ENCODE measurements at places on chromosomes 4 and X. TPM values are rescaled to one million over a fixed set of nuclear protein-coding genes. Genes with fewer than 3 reads are reported as not detected.
A peak's percentile ranks its signal among the peaks of the same experiment; 100 is the strongest.

GRCh38 chr4:47669946-47670345, 167.9 kb downstream of the CORIN start:
- no peaks in the 10 kb centered on the region for H3K27me3 ChIP-seq
- no peak overlapping the region for H3K4me3 ChIP-seq
- H3K36me3 ChIP-seq, result no peaks in the 10 kb centered on the region
- DNase-seq, result no peak
- no peaks in the 10 kb centered on the region for H3K4me1 ChIP-seq

SPARCL1 gene
- total RNA-seq, result 54.5 TPM

NAA11 gene
- total RNA-seq, result not detected

F8A3 gene
- total RNA-seq, result 0.38 TPM

DNA sequence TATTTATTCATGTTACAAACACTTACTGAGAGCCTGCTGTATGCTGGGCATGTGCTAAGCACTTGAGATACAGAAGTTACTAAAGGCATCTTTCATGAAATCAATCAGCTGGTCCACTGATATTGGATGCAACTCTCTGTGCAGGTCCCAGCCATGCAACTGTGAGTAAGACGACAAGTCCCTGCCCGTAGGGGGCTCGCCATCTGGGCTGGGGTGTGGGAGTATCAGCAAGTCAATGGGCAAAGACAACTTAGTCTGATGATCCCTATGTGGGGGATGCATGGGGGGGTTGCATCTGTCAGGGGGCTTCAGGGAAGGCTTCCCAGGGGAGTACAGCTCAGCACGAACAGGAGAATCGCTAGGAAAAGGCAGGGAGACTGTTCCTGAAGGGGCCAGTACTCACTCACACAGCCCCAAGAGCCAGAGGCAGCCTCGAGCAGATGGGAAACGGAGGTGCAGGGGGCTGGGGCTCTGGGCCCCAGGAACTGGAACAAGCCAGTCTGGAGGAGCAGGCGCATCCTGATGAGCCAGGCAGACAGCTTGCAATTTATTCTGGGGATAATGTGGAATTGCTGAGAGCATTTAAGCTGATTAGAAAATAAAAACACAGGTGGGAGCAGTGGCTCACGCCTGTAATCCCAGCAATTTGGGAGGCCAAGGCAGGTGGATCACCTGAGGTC, 40.2 kb downstream of the CRMP1 start:
- no peaks in the 10 kb centered on the region for H3K27me3 ChIP-seq
- no peak for DNase-seq
- H3K4me3 ChIP-seq, result no peak overlapping the region
- H3K27ac ChIP-seq, result no peak overlapping the region
- no peaks in the 10 kb centered on the region for H3K36me3 ChIP-seq

- no peak overlapping the region for H3K27ac ChIP-seq
- DNase-seq, result no peak
- no peaks in the 10 kb centered on the region for H3K4me1 ChIP-seq
These were observed 272.0 kb downstream of the DHX15 start for GRCh38 chr4:24312261-24312913.

DNA sequence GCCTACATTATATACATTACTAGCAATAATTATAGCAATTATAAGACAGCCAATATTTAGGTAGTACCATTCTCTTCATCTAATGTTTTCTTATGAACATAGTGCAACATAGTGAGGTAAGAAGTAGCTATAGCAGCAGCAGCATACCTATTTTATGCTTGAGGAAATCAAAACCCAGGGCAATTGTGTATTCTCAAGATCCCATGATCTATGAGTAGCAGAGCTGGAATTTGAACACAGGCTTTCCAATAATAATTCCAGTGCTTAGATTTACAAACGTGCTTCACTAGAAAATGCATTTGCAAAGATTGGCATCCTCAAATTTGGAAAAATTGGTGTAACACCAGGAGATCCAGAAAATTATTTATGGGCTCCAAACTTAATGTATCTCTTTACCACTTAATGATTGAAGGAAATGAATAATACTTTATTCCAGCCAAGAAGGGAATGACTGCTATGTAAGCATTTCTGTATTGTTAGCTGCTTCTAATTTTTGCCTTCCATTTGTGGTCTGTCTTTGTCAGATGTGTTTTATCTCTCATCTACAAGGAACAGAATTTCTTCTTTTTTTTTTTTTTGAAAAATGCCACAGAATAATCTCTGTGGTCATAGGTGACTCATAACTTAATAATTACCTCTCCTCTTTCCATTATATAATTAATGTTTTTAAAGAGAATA, 451.1 kb downstream of the ARAP2 start:
- DNase-seq, result no peak
- no peaks in the 10 kb centered on the region for H3K36me3 ChIP-seq
- no peaks in the 10 kb centered on the region for H3K4me1 ChIP-seq
- no peak overlapping the region for H3K4me3 ChIP-seq
- no peaks in the 10 kb centered on the region for H3K27me3 ChIP-seq
- no peak overlapping the region for H3K27ac ChIP-seq

GRCh38 chrX:139892512-139892911, 40.3 kb downstream of the ATP11C start:
- no peak overlapping the region for H3K4me3 ChIP-seq
- no peak for DNase-seq
- no peak overlapping the region for H3K27ac ChIP-seq
- H3K4me1 ChIP-seq, result no peaks in the 10 kb centered on the region
- H3K27me3 ChIP-seq, result no peaks in the 10 kb centered on the region

DNA sequence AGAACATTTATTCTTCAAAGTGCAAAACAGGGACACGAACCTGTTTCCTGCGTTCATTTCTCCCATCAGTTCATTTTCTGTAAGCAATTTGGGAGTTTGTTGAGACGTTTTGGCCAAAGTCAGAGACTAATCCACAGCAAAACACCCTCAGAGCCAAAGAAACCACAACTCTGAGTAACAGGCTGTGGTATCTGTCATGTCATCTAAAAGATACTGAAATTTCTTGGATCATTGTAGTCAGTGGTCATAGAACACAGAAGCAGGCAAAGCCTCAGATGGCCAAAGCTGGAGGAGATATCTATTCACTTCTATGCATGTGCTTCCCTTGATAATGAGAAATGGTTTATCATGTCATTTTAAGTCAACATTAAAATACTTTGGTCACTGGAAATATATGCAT, 485.6 kb upstream of the GALNT7 start:
- H3K36me3 ChIP-seq, result no peaks in the 10 kb centered on the region
- H3K27ac ChIP-seq, result no peak overlapping the region
- no peak for DNase-seq
- H3K27me3 ChIP-seq, result no peaks in the 10 kb centered on the region

SGMS2 gene
- 1.0 TPM for total RNA-seq

ABRAXAS1 gene
- 21.0 TPM for total RNA-seq

DNA sequence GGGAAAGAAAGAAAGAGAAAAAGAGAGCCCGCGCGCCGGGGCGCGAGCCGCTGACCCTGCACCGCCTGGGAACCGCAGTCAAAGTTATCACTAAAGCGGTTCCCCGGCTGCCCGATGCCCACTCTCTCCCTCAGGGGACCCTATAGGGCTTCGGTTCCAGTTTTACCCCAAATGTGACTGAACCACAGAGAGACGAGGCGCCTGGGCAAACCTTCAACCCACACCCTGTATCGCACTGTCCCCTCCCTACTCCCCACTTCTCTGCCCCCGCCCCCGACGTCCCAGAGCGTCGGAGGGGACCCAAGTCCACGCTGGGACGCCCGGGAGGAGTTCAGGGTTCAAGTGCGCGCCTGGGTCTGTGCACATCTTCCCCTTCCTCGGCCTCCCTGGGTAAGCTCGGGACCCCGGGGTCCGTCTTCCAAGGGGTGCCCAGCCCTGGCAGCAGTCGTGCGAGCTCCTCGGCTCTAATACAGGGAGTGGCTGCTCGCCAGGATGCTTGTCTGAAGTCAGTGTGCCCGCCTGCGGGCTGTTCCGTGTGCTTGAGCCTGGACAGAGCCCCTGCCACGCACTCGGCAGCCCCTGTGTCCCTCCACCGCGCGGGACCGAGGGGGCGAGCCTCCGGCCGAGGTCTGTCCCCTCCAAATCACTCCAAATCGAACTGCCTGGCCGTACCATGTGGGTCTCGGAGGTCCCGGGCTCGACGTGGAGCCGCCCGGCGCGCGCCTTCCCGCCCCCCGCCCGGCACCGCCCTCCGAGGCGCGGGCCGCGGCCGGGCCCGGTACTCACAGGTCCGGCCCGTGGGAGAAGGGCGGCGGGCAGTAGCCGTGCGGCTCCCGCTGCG, 960 bp downstream of the TRPC3 start:
- H3K4me3 ChIP-seq, result peak overlapping the region; percentile 26
- H3K4me1 ChIP-seq, result peaks cover 11% of the 10 kb centered on the region
- H3K27ac ChIP-seq, result no peak overlapping the region
- no peaks in the 10 kb centered on the region for H3K36me3 ChIP-seq

DNA sequence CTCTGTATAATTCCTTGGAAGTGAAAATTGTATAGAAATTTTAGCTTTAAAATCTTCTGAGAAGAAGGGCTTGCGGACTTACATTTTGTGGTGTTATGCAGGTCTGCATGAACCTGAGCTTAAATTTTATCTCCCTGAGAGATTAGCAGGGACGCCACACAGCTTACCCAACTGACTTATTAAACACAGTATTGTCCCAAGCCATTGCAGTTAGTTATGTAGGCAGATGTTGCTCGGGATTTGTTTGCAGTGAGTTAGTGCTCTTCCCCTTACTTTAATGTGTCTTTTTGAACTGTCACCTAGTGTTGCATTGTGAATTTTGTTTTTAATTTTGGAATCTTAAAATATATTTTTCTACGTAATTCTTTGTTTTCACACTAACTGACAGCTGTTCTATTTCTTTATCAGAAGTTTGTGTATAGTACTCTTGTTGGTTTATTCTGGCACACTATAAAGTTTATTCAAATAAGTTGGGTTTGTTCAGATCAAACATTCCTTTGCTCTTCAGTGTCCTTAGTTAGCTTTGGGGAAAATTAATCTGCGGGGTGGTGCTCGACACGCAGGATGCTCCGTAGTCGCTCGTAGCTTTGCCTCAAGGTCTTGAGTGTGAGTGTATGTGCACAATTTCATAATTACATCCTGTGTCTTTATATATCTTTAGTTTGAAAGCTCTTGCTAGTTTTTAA, 145.4 kb downstream of the STIM2 start:
- no peak for DNase-seq
- no peak overlapping the region for H3K27ac ChIP-seq
- H3K4me1 ChIP-seq, result no peaks in the 10 kb centered on the region
- no peaks in the 10 kb centered on the region for H3K27me3 ChIP-seq
- peaks cover 15% of the 10 kb centered on the region for H3K36me3 ChIP-seq

- H3K4me1 ChIP-seq, result no peaks in the 10 kb centered on the region
- no peak overlapping the region for H3K4me3 ChIP-seq
- no peaks in the 10 kb centered on the region for H3K36me3 ChIP-seq
- H3K27ac ChIP-seq, result no peak overlapping the region
- no peaks in the 10 kb centered on the region for H3K27me3 ChIP-seq
- no peak for DNase-seq
These were observed 272.4 kb upstream of the VCX start for GRCh38 chrX:7570432-7571029.

DNA sequence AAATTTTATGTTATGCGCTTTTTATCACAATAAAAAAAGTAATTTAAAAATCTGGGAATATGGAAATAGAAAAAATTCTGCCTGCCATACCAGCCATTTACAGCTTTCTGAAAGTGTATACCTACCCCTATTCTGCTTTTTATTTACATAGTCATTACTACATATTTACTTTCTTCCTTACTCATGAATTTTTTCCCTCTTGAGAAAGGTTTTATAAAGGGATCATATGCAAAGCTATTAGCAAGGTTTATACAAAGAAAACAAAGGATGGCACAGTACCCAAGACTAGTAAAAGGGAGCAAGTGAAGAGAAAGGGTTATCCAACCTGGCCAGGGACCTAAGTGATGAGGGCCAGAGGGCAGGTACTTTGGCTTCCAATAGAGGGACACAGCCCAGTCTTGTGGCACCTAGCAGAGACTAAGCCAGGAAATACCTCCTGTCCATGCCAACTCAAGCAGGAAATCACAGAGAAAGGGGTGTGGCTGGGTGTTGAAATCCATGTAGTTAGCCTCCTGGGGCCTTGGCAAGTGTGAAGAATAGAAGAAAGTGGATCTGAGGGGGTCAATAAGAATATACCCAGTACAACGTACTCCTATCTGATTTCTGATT, 207.3 kb upstream of the VEGFC start:
- no peaks in the 10 kb centered on the region for H3K4me1 ChIP-seq
- H3K36me3 ChIP-seq, result no peaks in the 10 kb centered on the region
- no peak for DNase-seq
- H3K27me3 ChIP-seq, result no peaks in the 10 kb centered on the region

NSUN7 gene
- total RNA-seq, result 1.3 TPM

All from thymus (tissue), 14 donors.